Esophagus muscularis mucosa (tissue), 4 donors: ENCODE measurements at places on chromosomes 1 and 21. TPM values are rescaled to one million over a fixed set of nuclear protein-coding genes. Genes with fewer than 3 reads are reported as not detected.
A peak's percentile ranks its signal among the peaks of the same experiment; 100 is the strongest.

DNA sequence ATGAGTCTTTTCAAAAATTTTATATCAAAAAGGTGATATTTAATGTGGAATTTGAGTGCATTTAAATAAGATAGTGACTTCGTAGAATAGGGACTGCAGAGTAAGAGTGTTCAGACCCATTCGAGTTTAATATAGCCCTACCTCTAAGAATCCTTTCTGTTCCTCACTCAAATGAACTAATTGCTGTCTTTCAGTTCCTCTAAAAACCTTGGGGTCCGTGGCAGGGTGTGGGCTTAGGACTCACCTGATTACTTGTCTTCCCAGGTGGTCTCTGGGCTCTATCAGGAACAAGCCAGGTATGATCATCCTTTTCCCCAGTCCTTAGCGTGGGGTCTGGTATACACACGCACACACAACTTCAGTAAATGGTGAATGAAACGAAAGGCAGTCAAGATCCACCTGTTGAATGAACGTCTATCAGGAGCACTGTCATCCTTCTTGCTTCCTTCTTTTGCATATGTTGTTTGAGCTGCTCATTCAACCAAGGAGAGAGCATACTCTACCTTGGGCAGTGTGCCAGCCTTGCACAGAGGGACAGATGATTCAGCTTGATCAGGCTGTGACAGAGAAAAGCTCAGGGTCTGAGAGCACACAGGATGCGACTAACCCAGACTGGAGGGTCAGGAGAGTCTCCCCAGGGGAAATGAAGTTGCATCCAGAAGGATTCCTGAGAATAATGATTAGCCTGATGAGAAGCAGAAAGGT, 1.2 kb upstream of the RNF11 start:
- H3K27ac ChIP-seq: peak overlapping the region; percentile 96
- no peaks in the 10 kb centered on the region for H3K27me3 ChIP-seq
- DNase-seq: peak; percentile 92
- H3K36me3 ChIP-seq: no peaks in the 10 kb centered on the region

DNA sequence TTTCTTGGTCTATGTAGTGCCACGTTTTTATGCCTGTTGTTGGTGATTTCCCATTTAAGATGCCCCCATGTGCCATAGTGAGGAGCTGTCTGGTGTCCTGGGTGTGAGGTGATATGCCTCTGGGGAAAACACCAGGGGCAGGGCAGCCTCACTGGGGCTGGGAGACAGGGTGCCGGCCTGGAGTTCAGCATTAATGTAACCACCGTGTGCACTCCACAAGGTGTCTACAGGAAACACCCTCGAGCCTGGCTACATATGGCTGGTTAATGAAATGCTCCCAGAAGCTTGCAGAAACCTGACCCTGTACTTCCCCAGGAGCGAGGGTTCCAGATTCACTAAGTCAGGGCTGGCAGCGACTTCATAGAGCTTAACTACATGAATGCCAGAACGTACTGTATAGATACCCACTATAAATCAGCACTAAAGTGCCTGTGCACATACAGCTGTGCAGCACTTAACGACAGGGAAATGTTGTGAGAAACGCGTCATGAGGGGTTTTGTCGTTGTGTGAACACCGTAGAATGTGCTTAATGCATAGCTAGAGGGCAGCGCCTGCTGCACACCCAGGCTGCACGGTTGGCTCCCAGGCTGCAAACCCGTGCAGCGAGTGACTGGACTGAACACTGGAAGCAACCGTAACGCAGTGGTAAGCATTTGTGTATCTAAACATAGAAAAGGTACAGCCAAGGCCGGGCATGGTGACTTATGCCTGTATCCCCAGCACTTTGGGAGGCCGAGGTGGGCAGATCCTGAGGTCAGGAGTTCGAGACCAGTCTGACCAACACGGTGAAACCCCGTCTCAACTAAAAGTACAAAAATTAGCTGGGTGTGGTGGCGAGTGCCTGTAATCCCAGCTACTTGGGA, 10.4 kb downstream of the TFF2 start:
- no peaks in the 10 kb centered on the region for H3K36me3 ChIP-seq
- peaks cover 11% of the 10 kb centered on the region for H3K4me1 ChIP-seq
- no peak overlapping the region for H3K4me3 ChIP-seq
- no peak overlapping the region for H3K27ac ChIP-seq

Gene FAM72C
- 0.19 TPM for total RNA-seq

Gene RUSC1
- 28.6 TPM for total RNA-seq

Gene TTC22
- total RNA-seq: 0.13 TPM

Gene LMOD1
- total RNA-seq: 1,321 TPM

Gene OLIG2
- not detected for total RNA-seq

GRCh38 chr21:34880401-34880800, 168.7 kb downstream of the RUNX1 start:
- H3K27ac ChIP-seq: no peak overlapping the region
- H3K36me3 ChIP-seq: no peaks in the 10 kb centered on the region

GRCh38 chr1:50023292-50024159, at the start of gene AGBL4:
Gene AGBL4 (minus strand): TSS chr1:50023954.
- H3K27me3 ChIP-seq: peaks cover 17% of the 10 kb centered on the region
- no peak within 1 kb of the TSS for H3K27ac ChIP-seq
- H3K4me1 ChIP-seq: no peaks in the 10 kb centered on the region
- no peak for DNase-seq
- no peaks in the 10 kb centered on the region for H3K36me3 ChIP-seq
- peak within 1 kb of the TSS; percentile 61 for H3K4me3 ChIP-seq

Gene NUP210L
- not detected for total RNA-seq

GRCh38 chr1:218674280-218674773, 329.2 kb downstream of the TGFB2 start:
- H3K4me3 ChIP-seq: no peak overlapping the region
- H3K4me1 ChIP-seq: no peaks in the 10 kb centered on the region
- H3K36me3 ChIP-seq: no peaks in the 10 kb centered on the region
- H3K27me3 ChIP-seq: no peaks in the 10 kb centered on the region
- H3K27ac ChIP-seq: no peak overlapping the region

DNA sequence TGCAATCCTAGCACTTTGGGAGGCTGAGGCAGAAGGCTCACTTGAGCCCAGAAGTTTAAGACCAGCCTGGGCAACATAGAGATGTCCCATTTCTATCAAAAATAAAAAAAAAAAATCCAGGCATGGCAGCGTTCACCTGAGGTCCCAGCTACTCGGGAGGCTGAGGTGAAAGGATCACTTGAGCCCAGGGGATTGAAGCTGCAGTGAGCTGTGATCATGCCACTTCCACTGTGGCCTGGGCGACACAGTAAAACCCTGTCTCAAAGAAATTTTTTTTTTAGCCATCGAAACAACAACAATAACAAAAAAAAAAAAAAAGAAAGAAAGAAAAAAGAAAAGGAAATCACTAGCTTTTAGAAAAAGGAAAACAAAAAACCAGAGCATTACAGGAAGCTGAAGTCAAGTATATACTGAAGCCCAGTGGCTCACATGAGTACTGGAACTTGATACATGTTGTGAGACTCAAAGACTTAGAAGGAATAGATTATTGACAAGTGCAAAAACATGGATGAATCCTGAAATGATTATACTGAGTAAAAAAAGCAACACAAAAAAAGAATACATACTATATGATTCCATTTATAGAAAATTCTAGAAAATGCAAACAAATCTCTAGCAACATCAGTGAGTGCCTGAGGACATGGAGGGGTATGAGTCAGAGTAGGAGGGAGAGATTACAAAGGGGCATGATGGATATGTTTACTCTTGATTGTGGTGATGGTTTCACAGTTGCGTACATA, 6.1 kb upstream of the RABGAP1L start:
- DNase-seq: no peak
- H3K27me3 ChIP-seq: no peaks in the 10 kb centered on the region
- no peak overlapping the region for H3K27ac ChIP-seq

Gene ANGPTL3
- total RNA-seq: not detected

GRCh38 chr1:58773406-58773840, 10.4 kb downstream of the JUN start:
- H3K4me1 ChIP-seq: peaks cover 24% of the 10 kb centered on the region
- peak overlapping the region; percentile 83 for H3K27ac ChIP-seq
- DNase-seq: no peak
- no peaks in the 10 kb centered on the region for H3K27me3 ChIP-seq
- H3K4me3 ChIP-seq: no peak overlapping the region

DNA sequence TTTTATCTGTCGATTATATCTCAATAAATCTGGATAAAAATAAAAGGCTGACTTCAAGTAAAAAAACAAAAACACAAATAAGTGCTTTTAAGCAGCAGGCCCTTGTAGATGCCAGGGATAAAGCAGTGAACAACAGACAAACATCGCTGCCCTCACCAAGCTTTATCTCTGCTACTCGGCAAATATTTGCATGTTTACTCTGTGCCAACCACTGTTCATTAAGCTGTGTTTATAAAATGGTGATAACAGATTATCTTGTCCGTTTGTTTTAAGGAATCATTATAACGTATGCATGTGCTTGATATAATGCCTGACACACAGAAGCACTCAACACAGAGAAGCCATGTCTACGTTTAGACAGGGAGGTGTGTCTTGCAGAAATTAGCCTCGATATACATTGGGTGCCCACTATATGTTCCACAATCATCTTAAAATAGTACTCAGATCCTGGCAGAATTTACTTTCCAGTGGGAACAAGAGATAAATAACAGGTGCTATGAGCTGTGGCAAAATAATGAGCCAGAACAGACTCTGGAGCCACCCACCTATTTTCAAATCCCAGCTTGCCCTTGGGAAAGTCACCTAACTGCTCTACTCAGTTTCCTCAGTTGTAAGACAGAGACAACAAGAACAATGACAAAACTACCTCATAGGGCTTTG, 47.2 kb downstream of the TRIT1 start:
- H3K36me3 ChIP-seq: peaks cover 42% of the 10 kb centered on the region
- H3K27ac ChIP-seq: no peak overlapping the region
- no peaks in the 10 kb centered on the region for H3K4me1 ChIP-seq

DNA sequence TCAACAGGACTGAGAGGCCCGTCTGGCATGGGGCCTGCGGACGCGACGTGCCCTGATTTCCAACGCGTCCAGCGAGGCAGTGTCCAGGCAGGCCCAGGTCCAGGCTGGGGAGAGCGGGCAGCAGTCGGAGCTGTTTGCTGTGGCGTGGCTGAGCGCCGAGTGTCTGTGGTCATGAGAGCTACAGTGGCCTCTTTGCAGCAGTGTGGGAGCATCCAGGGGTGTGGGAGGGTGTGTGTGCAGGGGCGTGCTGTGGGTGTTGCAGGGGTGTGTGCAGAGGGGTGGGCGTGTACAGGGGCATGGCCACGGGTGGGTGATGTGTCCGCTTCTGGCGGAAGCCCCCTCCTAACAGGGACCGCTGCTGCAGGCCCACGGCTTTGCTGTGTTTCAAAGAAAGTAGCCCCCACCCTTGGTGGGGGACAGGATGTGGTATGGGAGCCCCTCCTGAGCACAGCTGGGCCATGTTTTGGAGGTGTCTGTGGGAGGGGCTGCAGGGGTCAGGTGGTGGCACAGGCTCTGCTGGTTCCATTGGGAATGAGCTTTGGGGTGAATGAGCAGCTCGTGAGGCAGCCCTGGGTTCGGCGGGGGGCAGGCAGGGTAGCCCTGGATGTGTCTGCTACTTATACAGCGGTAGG, 17.7 kb downstream of the PLCH2 start:
- no peaks in the 10 kb centered on the region for H3K4me1 ChIP-seq
- no peaks in the 10 kb centered on the region for H3K27me3 ChIP-seq
- no peak for DNase-seq
- no peak overlapping the region for H3K27ac ChIP-seq
- no peaks in the 10 kb centered on the region for H3K36me3 ChIP-seq

- H3K4me1 ChIP-seq: peaks cover 45% of the 10 kb centered on the region
- H3K27me3 ChIP-seq: no peaks in the 10 kb centered on the region
- peak overlapping the region; percentile 75 for H3K27ac ChIP-seq
- H3K4me3 ChIP-seq: no peak overlapping the region
These were observed 15.2 kb downstream of the TINAGL1 start for GRCh38 chr1:31591425-31592093.

DNA sequence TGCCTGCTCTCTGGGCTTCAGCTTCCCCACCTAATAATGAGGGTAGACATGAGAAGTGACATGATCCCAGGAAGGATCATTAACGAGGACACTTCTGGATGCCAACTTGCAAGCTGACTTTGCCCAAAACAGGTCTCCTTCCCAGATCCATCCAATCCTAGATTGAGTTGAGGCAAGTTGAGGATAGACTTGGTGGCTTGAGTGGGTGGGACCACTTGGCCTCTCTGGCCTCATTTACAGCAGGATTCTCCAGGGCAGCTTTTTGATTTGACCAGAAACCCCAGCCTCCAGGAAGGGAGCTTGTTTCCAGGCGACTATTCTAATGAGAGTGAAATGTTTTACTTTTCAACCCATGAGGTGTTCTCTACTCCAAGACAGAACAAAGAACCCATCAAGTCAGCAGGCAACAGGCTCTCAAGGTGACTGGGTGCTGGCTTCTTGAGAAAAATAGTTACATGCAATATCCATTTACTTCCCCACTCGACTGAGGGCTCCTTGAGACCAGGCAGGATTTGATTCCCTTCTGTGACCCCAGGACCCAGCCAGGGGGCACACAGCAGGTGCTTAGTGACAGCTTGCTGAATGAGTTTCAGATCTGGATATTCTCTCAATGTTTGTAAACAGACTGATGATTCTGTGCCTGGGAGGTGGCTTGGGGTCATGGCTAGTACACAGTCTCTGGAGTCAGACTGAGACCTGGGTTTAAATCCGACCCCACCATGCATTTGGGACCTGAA, 128.2 kb downstream of the DMRTB1 start:
- no peak overlapping the region for H3K4me3 ChIP-seq
- no peaks in the 10 kb centered on the region for H3K36me3 ChIP-seq
- no peaks in the 10 kb centered on the region for H3K27me3 ChIP-seq
- no peak overlapping the region for H3K27ac ChIP-seq
- no peak for DNase-seq
- H3K4me1 ChIP-seq: peaks cover 4% of the 10 kb centered on the region

- peak overlapping the region; percentile 71 for H3K27ac ChIP-seq
- H3K4me3 ChIP-seq: no peak overlapping the region
- peaks cover 43% of the 10 kb centered on the region for H3K4me1 ChIP-seq
- H3K27me3 ChIP-seq: no peaks in the 10 kb centered on the region
These were observed 48.1 kb upstream of the COL18A1 start for GRCh38 chr21:45356653-45357435.

DNA sequence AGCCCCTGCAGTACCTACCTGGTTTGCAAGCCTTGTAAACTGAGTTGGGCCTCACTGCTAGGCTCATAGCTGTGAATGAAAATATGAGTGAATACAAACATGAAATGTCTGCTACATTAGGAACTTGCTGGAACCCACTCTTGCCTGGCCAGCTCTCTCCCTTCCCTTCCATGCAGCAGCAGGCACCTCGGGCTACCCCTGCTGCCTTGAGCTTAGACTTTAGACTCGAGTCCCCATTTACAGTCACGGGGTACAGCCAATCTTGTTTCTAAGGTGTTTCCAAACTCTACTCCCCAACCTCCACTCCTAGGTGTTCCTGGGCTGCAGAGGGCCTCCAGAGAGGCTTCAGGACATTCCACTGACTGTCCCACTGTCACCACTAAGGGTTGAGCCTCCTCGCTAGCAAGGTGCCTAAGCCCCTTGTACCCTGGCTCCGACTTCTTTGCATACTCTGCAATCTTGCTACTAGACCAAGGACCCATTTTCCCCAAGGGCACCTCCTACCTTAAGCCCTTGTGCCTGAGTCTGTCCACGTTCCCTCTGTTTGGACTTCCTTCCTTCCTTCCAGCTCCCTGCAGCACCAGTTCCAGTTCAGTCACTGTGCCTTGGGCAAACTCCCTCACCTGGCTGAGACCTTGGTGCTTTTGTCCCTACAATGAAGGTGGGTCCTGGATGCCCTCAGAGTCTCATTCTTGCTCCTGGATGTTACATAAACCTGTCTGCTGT, 36.9 kb downstream of the CDK18 start:
- no peak overlapping the region for H3K27ac ChIP-seq
- peaks cover 18% of the 10 kb centered on the region for H3K4me1 ChIP-seq
- no peaks in the 10 kb centered on the region for H3K36me3 ChIP-seq
- H3K4me3 ChIP-seq: no peak overlapping the region
- DNase-seq: no peak
- H3K27me3 ChIP-seq: peaks cover 1% of the 10 kb centered on the region

- no peak overlapping the region for H3K27ac ChIP-seq
- no peak for DNase-seq
- H3K4me1 ChIP-seq: no peaks in the 10 kb centered on the region
- H3K4me3 ChIP-seq: no peak overlapping the region
- H3K36me3 ChIP-seq: peaks cover 23% of the 10 kb centered on the region
These were observed 23.8 kb upstream of the MX1 start for GRCh38 chr21:41402231-41402630.
